ENCODE measurements at places on chromosomes 5 and 9.

DNA sequence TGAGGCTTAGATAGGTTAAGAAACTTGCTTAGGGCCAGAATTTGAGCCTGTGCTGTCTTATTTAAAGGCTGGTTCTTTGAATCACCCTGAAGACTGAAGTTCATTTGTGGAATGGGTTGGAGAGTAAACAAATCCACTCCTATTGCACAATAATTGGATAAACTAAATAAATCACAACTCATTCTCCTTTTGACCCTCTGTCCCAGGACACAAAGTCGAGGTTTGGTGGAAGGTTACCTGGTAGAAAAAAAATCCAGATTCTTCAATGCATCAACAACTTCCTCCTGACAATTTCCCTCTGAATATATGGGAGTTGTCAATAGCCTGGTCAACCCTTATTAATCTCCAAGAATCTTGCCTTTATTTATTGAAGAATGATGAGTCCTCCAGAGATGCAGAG lies 28.9 kb downstream of the TBC1D2 start:
- no peak for DNase-seq

GRCh38 chr9:120353506-120353905 lies 226.5 kb downstream of the CDK5RAP2 start:
- no peak for DNase-seq

DNA sequence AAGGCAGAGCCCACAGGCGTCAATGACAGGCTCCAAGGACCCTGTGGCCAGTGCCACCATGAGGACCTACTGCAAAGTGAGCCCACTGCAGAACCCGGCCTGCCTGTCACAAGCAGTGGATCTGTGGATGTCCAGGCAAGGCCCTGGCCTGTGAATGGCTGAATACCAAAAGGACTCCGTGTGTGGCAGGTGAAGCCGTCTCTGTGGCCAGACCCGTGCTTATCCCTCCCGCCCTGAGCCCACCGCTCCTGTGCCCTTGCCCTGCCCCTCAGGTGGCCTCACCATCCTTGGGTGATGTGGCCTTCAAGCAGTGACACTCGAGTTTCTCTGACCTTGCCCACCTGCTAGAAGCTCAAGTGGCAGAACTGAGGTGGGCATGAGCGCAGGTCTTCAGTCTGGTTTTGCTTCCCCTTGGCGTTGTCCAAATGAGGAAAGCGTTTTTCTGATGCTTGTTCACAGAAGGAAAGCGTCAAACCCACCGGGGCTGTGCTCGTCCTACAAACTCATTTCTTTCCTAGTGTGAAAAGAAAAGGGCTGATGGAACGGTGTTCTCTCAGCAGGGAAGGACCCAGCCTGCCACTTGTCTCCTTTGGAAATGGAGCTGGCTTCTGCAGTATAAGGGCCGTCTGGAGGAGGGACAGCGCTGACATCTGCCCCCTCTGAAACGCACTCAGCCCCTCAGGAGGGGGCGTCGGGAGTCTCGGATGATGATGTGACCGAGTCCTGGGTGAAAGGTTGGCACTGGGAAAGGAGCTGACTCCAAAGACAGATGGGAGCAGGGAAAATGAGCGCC lies 377.7 kb upstream of the IRX4 start:
- DNase-seq = no peak

GRCh38 chr5:124669956-124670721 lies 76.3 kb downstream of the ZNF608 start:
- no peak for DNase-seq

DNA sequence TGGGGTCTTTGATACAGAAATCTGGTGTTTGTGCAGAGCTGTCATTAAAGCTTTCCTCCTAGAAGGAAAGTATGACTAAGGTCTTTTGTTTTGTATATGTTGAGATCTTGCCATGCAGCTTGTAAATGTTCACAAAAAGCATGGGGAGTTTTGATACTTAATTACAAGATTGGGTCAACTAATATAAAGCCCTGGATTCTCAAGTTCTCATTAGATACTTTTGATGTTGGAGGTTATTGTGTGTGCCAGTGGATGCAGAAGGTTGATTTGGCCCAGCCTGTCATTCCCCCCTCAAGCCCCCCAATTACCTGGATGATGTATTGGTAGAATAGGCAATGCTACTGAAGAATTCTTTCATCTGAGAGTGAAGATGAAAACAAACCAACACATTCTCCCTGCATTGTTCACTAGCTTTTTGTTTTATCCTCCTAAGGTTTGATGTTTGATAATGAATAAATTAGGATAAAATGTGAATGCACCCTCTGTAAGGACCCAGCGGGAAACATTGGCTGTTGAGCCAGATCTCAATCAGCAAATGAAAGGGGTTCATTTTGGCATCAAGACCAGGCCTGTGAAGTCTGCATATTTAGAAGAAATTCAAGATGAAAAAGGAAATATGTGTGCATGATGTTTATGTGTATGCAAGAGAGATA lies 61.9 kb upstream of the ADAMTS19 start:
- DNase-seq = no peak

GRCh38 chr5:10849278-10849677 lies 88.2 kb upstream of the DAP start:
- no peak for DNase-seq

GRCh38 chr5:89929173-89929572 lies 480.4 kb downstream of the CETN3 start:
- no peak for DNase-seq

GRCh38 chr9:33498387-33498786 lies 24.7 kb upstream of the NOL6 start:
- DNase-seq = no peak

- DNase-seq = no peak
These were observed 30.2 kb downstream of the C5orf15 start for GRCh38 chr5:133938039-133938821.

DNA sequence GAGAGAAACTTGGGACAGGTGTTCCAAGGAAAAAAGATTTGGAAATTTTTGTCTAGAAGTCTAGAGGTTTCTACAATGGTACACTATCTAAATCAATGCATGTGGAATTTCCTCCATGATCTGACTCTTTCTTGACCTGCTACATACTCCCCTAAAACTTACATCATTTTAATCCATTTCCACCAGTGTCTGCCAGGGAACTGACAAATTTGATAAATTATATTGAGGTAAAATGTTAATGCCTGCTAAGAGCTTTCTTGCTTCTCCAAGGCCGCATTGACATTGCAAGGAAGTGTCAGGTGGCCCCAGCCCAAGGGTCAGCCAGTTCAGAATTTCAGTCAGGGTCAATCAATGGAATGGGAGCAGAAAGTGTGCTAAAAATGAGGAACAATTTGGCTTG lies 163.4 kb upstream of the FBXL17 start:
- DNase-seq = no peak

- DNase-seq = no peak
These were observed 85.5 kb upstream of the NUDT12 start for GRCh38 chr5:103648086-103648485.

GRCh38 chr5:73783828-73784227 lies 157.8 kb downstream of the ARHGEF28 start:
- DNase-seq = peak; percentile 46

DNA sequence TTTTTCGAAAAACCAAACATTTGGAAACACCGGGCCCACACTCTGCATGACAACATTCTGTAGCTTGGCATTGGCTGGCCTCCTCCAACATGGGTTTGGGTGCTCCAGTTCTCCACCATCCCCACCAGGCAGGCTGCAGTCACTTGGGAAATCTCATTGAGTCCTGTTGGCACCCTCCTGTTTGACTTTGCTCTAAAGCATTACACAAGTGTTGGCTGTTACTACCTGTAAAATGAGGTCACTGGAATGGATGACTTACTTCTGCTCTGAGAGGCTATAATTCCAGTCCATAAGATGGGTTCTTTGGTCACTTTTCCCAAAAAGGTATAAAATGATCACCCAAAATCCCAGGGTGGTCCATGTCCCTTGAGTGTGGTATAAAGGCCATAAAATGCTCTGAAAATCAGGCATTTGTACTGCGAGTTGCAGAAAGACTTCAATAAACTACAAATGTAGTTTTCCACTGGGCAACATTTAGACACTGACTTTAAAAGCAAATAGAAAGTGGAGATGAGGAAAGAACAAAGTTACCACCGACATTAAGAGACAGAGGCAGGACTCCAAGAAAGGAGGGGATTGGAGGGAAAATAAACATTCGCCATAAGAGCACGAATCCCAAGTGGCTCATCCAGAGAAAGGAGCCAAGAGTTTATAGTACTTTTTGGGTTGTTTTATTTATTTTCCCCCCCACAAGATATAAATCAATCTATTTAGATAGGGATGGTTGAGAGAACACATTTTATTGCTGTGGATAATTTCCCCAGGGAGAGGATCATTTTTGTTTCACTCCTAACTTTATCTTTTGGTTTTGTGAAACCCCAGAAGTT lies 295.1 kb downstream of the TLE1 start:
- DNase-seq = no peak

- DNase-seq = peak; percentile 37
These were observed 168.5 kb downstream of the AUH start for GRCh38 chr9:91193087-91193657.

- DNase-seq = no peak
These were observed 42.8 kb downstream of the WDR41 start for GRCh38 chr5:77449277-77449676.

- DNase-seq = no peak
These were observed 694.5 kb downstream of the CDH9 start for GRCh38 chr5:26343801-26344325.

DNA sequence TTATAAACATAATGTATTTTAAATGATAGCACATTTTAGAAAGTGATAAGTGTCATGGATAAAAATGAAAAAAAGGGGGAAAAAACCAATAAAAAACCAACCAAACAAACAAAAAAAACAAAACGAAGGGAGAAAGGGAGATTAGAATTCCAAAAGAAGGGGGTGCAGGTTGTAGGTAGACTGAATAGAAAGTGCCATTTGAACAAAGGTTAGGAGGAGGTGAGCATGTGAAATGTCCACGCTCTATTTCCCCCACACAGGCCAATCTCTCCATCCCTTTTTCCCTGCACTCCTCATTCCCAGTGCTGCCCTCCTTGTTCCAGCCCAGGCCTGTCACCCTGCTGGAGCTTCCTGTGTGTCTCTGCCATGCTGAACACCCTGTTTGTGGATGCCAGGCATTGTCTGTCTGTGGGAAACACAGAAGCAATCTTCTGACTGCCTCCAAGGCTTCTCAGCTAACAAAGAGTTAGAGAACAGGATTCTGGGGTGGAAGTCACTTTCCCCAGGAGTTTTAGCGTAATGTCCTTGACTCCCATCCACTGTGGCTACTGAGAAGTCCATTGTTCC lies 138.8 kb downstream of the ADAMTS16 start:
- no peak for DNase-seq

- DNase-seq = no peak
These were observed 462.3 kb downstream of the GABRG2 start for GRCh38 chr5:162529886-162530285.

Data from NCI-H748 treated with DMSO at 0.1 percent for 48 hours (cell line).